ENCODE measurements at places on chromosomes 16 and 17.

DNA sequence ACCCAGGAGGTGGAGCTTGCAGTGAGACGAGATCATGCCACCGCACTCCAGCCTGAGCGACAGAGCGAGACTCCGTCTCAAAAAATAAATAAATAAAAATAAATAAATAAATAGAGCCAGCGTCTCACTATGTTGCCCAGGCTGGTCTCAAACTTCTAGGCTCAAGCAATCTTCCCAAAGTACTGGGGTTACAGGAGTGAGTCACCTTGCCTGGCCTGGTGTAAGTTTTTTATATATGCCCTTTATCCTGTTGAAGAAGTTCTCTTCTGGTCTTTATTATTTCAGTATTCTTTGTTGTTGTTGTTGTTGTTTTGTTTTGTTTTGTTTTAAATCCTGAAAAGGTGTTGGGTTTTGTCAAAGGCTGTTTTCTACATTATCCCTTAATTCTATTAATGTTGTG is 30.1 kb upstream of the ABCC1 start:
- DNase-seq, result no peak

GRCh38 chr16:11307639-11308492 is 26.7 kb upstream of the PRM1 start:
- DNase-seq, result no peak

DNA sequence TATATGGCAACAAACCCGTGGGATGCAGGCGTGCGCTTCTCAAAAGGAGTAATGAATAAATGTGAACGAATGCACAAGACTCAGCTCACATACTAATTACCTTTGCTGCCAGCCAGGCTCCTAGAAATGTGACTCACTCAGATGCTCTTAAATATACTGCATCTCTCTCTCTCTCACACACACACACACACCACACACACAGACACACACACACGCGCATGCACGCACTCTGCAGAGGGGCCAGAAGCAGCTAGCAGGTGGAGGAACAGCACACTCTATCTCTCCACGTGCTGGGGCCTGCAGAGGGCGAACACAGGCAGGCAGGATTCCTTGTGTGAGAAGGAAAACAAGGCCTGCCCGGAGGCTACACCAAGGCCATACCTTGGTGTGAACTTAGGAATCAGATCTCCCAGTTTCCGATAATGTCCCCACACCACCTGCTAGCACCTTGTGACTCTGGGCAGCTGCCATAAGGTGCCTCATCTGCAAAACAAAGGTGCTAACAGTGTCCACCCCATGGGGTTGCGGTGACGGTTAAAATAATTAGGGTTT is 5.3 kb downstream of the GPRC5B start:
- DNase-seq, result peak; percentile 64

DNA sequence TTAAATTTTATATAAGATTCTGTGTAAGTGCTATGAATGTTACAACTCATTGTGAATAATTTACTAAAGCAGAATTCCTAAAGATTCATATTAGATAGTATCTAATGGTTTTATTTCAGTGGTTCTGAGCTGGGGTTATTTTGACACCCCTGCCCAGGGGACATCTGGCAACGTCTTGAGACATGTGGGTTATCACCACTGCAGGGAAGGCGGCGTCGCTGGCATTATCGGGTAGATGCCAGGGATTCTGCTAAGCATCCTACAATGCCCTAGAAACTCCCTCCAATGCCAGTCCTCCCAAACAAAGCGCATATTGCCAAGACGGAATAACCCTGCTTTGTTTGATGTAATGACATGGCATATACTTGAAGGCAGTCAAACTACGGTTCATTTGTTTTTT is 372.3 kb upstream of the ZFHX3 start:
- DNase-seq, result no peak

GRCh38 chr17:64173646-64174045 is 43.7 kb upstream of the ERN1 start:
- DNase-seq, result no peak

DNA sequence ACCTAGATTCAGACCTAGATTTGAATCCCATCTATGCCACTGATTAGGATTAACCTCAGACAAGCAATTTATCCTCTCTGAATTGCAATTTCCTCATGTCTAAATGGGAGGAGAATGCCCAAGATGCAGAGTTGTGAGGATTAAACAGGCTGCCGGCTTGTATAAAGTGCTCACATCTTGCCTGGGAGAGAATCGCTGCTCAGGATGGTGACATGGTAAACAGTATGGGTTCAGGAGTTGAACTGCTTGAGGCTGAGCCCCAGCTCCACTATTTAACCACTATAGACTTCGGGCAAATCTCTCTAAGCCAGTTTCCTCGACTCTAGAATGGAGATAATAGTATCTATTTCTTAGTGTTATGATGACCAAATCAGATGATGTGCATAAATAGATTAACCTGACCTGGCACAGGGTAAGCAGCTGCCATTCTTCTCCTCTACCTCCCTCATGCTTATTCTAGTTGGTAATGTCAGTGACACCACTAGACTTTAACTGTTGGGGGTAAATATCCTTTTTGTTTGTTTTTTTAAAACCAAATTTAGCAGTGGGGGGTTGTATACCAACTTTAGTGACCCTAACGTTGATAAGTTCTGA is 732 bp upstream of the RPL27 start:
- DNase-seq, result no peak

GRCh38 chr17:56740481-56740880 is 93.2 kb downstream of the C17orf67 start:
- DNase-seq, result no peak

GRCh38 chr16:10600782-10601443 is 20.5 kb upstream of the EMP2 start:
- no peak for DNase-seq

- DNase-seq, result no peak
These were observed 96.5 kb downstream of the ABCC1 start for GRCh38 chr16:16045879-16046278.
